Right ventricle myocardium inferior (tissue), 1 donor: ENCODE measurements at places on chromosomes 12 and 14.

DNA sequence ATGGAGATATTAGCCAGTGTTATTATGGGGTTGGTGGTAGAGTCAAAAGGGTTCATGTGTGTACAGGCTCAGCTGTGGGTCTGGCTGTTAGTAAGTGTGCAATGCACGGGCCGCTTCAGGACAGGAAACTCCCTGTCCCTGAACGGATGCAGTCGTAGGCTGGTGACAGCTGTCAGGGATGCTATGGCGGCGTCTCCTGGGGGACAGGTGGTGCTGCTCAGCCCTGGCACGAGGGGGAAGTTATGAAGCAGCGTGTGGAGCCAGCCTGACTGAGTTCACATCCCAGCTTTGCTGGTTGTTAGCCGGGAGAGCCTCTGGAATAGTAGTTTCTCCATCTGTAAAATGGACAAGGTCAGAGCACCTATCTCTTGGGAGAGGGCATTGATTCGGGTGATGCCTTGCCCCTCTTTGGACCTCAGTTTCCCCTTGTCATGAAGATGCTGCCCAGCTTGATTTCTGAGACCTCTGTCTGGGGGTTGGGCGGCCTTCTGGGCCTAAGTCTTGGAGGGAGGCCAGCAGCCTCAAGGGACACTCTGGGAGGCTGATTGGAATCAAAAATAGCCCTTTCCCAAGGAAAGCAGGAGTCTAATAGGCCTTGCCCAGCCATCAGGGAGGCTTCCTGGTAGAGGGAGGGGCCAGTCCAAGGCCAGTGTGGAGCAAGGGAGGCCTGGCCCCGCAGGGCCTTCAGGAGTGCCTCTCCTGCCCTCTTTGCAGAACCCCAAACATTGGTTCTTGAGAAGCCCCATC, 7.1 kb downstream of the ASB2 start:
- no peak for DNase-seq

DNA sequence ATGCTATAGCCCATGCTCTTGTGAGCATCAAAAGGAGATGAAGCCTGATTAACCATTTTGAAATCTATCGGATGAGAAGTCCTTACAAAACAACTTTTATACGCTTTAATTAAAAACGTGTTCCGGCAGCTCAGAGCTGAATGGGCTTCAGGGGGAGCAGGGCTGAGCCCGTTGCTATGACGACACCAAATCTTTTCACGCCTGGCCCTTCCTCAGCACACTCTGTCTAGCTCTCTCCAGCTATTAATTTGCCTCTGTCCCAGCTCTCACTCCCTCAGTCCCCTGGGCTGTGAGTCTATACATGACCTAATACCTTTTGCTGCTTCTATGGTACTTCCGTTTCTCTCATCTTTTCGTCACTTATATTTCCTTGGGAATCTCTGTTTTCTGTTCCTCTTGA, 15.8 kb downstream of the FOXA1 start:
- no peak for DNase-seq

DNA sequence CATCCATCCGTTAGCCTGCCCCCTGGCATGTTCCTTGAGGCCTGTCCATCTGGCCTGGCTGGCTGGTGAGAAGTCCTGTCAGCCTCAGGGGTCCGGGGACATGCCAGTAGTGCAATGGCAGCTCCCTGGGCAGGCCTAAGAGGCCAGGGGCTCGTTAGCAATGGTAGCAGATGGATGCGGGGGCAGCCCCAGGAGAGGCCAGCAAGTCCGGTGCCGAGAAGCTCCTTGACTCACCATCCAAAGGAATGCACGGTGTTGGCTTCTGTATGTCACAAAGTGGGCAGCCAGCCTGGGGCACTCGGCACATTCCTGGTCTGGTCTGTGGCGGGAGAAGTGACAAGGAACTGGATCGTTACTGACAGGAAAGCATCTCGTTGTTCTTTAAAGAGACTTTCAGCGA, 319.9 kb downstream of the CACNA1C start:
- DNase-seq, result no peak

DNA sequence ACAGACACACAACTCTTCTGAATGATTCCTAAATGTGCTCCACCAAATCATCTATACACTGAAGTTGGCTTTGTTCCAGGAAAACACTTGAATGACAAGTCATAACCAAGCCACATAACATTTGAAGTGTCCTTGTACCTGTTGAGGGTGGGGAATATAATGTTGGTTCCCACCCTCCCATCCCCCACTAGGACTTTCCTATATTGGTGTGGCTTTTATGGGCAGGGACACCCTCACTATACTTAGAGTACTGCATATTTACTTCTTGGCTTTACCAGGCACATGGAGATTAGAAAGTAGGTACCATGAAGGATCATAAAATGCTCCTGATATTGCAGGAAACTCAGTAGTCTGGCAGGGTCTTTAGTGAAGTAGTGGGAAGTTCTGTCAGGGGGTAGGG, 9.7 kb upstream of the BHLHE41 start:
- DNase-seq, result no peak

DNA sequence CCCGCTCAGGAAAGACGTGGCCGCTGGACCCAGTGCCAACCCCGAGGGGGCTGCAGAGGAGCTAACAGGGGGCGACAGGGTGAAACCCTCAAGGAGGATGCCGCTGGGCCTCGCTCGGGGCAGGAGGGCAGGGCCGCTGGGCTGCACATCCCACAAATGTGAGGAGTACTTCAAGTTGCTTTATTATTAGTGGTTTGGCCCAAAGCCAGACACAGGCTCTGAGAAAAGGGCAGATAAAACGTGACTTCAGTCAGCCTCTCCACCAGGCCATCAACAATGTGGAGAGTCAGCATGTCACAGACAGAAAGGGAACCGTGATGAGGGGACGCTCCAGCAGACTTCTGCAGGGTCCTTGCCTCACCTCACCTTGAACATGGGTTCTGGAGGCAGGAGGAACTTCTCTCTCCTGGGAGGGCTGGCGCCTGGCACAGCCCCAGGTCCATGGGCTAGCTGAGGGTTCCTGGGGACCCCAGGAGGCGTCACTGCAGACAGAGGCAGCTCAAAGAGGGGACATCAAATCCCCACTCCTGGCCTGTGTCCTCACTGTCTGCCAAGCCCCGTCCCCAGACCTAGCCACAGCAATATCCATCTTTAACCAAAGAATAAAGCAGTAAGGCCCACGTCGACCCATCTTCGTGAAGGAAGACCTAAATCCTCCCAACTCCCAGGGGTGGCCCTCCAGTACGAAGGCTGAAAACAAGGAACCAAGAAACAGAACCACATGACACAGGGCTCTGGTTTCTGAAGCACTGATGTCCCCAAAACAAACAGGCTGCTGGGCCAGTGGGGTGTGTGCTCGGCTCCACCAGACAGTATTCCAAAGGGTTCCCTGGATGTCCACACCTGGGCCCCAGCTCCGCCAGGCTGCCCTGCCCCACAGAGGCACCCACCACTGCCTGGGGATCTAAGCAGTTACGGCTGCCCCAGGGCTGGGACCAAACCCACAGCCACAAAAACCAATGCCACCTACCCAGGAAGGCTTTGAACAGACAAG, 35.1 kb downstream of the CCDC85C start:
- no peak for DNase-seq

DNA sequence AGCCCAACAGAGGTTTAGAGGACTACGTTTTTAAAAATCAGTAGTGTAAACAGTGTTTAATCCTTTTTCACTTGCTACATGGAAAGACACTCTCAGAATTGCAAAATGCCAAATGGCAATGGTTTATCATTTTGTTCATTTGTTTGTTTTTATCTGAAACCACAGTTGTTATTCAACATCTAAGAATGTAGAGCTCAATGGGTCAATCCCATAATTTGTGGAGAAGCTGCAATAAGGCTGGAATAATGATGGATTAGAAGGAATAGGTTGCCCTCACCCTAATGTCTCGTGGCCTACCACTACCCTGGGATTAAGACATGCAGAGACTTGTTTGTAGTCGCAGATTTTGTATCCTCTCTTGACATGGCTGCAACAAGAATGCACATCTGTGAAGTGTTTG, 115.7 kb downstream of the LLPH start:
- DNase-seq, result no peak

DNA sequence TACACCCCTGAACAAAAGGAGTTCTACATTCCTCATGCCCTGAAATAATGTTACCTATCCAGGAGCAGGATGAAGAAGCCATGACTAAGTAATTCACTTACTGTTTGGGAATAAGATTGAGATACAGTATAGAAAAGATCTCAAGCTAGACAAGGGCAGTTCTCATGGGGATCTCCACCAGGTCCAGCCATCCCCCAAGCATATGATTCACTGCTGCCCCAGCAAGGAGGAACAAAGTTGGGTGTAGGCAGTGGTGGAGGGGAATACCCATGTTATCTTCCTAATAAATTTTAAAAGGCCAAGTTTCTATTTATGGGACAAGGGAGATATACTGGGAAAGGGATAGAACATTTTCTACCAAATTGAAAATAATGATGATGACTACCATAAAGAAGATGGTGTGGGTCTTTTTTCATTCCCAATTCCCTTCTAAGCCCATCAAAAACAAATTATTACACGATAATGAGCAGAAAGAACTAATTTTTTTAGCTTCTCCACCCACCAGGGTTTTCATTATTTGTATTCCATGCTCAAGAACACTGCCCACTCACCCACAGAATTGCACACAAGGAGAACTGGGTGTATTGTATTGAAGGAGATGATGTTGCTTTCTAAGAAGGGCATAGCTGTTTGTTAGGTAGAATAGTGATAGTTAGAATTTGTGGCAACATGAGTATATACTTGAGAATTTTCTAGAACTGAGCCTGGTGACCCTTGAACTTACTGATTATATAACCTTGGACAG, 204.6 kb downstream of the BTG1 start:
- no peak for DNase-seq

DNA sequence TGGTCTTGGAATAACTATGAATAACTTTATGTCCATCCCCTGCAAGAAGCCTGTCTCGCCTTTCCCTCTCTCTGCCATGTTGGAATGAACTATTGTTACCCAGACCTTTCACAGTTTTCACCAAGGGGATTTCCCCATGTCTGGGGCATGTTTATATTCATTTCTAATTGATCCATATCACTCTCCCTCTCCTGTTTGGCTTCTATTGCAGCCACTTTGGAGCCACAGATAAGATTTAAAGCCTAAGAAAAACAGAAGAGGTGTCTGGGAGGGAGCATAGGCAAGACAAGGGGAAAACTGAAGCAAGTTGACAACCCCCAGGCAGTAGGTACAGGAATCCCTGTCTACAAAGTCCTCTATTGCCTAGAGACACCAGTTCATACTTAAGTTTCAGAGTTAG, 41.0 kb upstream of the FOXJ2 start:
- DNase-seq, result no peak

DNA sequence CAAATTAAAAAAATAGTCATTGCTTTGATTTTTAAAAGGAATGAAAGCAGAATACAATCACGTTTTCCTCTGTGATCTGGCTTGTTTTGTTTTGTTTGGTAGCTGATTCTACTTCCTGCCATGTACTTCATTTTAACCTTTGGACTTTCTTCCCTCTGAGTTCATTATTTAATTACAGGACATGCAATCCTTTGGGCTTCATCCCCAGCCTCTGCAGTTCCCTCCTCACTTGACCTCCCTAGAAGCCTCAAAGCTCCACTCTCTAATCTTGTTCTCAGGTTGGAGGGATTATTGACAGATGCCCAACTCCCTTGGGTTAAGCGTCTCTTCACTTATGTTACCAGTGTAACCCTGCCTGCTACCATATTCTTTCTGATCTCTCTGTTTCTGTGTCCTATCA, 967.9 kb upstream of the SEL1L start:
- no peak for DNase-seq

GRCh38 chr12:95277139-95277538, 59.5 kb downstream of the VEZT start:
- no peak for DNase-seq

GRCh38 chr12:101862245-101862644, 15.1 kb upstream of the DRAM1 start:
- no peak for DNase-seq
